ENCODE measurements at places on chromosomes 6 and 20.

GRCh38 chr6:133241086-133241900 lies at the start of gene EYA4:
EYA4 (plus strand) TSS chr6:133241357; CDS start chr6:133274781, 33,424 bp downstream.
- DNase-seq: no peak

DNA sequence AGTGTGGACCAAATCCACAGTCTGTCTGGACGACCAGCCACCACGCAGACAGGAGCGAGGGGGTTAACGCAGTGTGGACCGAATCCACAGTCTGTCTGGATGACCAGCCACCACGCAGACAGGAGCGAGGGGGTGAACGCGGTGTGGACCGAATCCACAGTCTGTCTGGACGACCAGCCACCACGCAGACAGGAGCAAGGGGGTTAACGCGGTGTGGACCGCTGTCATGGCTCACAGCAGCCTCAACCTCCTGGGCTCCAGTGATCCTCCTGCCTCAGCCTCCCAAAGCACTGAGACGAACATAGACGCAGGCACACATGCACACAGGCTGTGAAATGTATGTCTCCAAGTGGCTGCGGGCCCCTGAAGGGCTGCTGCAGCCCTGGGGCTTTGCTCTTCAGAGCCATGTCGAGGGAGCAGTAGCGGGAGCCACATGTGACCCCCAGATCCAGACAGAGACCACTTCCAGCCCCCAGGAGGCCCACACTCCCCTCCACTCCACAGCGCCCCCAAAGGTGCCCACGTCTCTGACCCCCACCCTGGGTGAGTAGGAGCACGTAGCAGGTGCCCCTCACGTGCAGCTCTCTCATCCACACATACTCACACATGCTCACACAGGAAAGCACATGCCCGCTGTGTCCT lies 98.1 kb downstream of the YTHDF1 start:
- DNase-seq: no peak

- DNase-seq: no peak
Observed at GRCh38 chr6:53869964-53870363, 75.2 kb downstream of the LRRC1 start.

GRCh38 chr20:44032583-44033331 lies 118.1 kb downstream of the TOX2 start:
- no peak for DNase-seq

- peak; percentile 24 for DNase-seq
Observed at GRCh38 chr6:68638230-68638900, 3.3 kb downstream of the ADGRB3 start.

DNA sequence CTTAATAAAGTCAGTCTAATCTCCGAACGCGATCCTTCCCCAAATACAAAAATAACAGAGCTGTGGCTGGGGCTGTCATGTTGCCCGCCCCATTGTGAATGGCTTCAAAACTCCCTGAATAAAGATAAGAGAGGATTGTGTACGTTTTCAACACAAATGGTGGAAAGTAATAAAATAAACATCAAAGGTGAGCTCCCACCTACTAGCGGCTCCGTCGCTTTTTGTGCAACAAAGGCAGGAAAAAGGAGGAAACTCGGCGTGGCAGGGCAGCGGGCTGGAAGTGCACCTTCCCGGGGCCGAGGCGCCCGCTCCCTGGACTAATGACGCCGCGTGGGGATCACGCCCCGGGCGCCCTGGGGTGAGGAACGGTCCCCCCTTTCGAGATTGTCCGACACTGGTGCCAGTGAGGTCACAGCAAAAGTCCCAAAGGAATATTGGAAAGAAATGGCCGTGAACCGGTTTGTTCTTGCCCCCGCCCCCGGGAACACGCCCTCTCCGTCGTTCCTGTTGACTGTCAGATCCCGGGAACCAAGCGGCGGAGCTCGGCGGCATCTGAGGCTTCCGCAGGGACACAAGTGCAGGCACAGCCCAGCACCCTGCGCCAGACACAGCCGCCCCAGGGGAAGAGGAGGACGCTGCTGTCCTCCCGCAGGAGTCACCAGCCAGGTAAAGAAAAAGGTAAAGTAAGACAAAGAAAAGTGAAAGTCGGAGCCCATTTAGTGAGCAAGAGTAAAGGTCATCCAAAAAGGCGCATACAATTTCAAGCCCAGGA lies 1.1 kb upstream of the FOXQ1 start:
- no peak for DNase-seq

DNA sequence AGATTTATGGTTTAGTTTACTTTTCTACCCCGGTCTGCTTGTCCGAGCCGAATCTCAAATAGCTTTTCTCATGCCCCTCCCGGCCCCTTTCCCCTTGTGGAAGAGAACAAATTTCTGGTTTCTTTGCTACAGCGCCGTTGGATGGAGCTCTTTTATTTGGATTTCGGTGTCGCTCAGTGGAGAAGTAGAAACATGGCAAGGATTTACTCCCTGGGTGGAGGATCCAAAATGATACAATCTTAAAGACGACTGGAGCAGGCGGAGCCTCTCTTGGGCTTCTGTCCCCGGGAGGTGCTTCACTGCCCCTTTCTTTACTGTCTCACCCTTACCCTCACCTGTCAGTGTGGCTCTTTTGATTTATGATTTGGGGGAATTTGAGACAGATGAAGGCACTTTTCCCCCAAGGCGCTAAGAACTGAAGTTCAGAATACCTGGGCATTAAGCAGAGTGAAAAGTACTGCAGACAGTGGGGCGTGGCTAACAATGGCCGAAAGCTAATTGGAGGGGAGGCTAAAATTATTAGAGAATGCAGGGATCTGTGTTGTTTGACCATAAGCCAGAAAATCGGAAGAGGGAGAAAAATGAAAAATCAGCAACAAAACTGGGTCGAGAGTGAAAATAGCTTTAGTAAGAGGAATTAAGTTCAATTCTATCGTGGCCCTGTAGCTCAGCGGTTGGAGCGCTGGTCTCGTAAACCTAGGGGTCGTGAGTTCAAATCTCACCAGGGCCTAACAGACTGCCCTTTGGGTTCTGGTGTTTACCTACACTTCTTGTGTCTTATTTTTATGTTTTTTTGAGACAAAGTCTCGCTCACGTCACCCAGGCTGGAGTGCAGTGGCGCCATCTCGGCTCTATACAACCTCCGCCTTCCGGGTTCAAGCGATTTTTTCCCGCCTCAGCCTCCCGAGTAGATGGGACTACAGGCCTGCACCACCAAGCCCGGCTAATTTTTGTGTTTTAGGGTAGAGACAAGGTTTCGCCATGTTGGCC lies 145.1 kb upstream of the ZNF184 start:
- no peak for DNase-seq

GRCh38 chr20:62367633-62368391 lies 700 bp upstream of the LAMA5 start:
- no peak for DNase-seq

DNA sequence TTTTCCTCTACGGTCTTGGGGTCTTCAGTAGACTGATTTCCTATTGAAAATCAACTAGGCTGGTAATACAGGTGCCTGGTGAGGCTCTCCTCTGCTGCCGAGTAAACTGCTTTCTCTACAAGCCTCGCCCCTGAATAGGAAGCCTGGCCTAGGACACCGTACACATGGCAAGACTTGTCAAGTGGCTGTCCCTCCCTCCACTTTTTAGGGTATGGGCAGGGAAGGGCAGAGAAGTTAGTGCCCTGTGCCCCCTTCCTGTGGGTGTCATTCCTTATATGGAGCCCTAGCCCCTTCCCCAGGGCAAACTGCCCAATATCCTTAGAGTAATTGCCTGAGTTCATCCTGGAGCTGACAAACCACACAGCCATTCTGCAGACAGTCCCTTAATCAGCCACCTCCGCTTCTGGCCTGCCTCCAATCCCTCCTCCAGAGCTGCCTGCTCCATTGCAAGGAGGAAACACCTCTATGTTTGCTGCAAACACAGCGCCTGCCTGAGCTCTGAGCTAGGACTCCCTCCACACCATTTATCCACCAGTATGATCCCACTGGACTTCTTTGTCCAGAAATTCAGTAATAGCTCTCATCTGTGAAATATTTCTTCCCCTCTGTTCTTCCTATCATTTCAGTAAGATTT lies 93.1 kb downstream of the CHD6 start:
- DNase-seq: peak; percentile 85

GRCh38 chr6:108113557-108114519 lies 39.3 kb upstream of the OSTM1 start:
- DNase-seq: no peak

DNA sequence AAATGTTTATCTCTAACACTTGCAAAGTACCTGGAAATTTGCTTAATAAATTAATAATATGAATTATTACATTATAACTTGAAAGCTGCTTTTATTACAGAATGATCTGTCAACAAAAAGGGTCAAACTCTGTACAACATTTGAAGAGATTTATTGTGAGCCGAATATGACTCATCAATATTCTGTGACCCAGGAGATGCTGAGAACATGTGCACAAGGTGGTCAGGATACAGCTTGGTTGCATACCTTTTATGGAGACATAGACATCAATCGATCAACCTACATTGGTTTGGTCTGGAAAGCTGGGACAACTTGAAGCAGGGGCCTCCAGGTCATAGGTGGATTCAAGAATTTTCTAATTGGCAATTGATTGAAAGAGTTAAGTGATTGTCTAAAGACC lies 79.0 kb downstream of the RNASET2 start:
- DNase-seq: no peak

- no peak for DNase-seq
Observed at GRCh38 chr20:46396052-46396740, 10.2 kb downstream of the ELMO2 start.

DNA sequence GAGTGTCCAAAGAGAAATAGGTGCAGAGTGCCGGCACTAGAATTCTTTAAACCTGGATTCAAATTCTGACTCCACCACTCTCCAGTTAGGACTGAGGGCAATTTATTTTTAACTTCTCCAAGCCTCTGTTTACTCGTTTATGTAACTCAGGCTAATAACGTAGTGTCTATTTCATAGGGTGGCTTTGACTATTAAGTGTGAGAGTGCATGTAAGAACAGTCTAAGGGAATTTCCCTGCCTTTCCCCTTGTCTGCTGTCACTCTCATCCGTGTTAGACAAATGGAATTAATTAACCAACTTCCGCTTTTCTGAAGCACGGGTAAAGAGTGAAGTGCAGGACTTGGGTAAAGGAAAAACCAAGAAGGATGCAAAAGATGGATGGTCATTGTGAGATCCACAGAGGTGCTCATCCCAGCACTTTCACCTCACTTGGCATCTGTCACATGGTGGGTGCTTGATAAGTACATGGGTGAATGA lies 4.1 kb upstream of the ZKSCAN8 start:
- DNase-seq: no peak

GRCh38 chr6:117849087-117849486 lies 58.0 kb upstream of the SLC35F1 start:
- no peak for DNase-seq

DNA sequence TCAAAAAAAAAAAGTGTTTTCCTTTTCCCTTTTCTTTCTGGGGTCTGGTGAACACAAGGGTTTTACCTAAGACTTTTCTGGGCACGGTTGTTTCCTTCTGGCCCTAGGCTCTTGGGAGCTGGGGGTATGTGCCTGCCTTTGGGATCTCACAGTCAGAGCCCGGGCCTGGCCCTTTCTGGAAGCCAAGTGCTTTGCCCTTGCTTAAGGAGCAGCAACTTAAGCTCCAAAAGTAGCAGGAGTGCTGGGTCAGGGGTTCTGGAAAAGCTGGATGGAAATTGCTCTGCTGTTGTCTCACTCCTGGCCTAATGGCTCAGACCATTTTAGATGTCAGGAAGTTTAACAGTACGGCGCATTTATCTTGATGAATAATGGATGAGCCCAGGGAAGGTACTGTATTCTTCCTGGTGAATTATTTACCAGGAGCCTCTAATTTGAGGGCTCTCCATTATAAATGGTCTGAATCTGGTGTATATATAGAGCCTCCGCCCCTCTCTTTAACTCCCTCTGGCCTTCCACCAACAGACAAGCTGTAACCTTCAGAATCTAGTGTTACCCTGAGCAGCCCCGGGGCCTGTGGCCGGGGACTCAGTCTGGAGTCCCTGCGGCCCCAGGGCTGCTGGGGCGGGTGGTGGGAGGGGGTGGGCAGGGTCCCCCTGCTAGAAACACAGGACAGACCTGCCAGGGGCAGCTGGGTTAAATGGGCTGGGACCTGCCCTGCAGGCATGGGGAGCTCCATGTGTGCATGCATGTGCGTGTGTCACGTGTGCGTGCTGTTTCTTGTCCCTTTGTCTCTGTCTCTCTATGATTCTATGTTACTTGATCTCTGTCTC lies 37.5 kb downstream of the PTK7 start:
- DNase-seq: no peak

DNA sequence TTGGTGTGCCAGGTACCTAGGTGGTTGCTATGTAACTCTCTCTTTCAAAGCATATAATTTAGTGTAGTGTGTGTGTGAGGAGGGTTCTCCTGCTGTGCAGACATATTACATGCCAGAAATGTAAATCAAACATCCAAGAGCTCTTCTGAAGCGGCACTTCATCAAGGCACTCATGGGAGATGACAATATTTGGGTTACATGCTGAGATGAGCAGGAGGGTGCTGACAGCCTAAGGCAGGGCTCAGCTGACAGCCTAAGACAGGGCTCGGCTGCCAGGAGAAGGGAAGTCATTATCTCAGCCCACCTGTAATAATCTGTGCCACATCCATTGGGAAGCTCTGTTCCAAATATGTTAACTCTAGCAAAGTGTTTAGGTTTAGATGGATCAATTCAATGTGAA lies 39.1 kb downstream of the ADGRF5 start:
- DNase-seq: no peak

DNA sequence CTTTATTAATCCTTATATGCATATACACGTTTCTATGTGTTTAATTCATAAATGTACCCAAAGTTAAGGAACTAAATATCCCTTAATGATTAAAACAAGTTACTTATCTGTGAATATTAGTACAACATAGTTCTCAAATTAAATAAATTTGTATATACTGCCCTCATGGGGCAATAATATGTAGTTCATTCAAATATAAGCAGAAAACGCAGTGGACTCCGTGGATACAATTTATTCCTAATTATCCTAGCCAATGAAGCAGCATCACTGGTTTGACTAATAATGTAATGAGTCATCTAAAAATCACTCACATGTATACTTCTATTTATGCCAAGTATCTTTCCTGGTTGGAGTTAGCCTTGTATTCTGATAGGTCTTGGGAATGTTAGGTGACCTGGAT lies 111.6 kb downstream of the TBC1D32 start:
- no peak for DNase-seq

DNA sequence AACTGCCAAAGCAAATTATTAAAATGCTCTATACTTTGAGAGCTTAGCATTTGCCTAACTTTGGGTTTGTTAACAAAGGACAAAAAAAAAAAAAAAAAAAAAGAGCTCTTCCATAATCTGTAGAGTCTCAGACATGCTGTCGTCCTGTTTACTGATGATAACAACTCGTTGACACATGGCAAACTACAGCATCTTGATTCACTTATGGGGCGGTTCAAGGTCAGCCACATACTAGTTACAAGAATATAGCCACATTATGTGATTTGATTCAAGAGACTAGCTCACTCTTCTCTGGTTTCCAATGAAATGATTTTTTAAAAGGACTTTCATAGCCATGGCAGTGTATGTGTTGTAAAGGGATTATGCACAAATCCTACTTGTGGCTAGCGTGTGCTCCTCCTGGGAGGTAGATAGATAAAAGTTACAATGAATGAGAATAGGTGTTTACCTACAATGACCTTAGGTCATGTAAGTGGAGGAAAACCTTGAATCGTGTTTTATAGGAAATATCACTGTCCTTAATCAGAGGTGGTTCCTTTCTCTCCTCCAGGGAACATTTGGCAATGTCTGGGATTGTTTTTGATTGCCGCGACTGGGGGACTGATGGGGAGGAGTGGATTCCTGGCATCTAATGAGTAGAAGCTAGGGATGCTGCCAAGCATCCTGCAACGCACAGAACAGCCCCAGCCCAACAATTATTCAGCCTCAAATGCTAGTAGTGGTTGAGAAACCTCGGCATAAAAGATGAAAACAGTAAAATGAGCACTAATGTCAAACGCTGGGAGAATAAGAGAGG lies 969.2 kb upstream of the SLC35B3 start:
- DNase-seq: no peak
